ENCODE measurements at places on chromosomes 12 and 14.

DNA sequence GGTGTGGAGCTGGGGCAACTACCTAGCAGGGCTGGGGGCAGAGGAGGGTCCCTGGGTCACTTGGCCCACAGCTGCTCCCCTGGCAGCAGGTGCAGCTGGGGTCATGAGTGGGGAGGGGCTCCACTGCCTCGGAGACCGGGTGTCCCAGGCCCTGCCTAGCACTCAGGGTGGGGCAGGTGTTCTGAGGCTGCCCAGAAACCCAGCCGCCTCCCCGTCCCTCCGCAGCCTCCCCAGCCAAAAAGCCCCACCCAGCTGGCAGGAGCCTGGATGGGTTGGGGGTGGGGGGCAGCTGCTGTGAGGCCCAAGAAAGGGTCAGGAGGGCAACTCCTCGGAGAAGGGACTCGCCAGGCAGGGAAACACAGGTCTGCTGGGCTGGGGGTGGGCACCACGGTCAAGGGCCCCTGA, 11.2 kb downstream of the AHNAK2 start:
- no peak for DNase-seq

- DNase-seq = no peak
Observed at GRCh38 chr14:69693145-69693544, 73.8 kb upstream of the SRSF5 start.

DNA sequence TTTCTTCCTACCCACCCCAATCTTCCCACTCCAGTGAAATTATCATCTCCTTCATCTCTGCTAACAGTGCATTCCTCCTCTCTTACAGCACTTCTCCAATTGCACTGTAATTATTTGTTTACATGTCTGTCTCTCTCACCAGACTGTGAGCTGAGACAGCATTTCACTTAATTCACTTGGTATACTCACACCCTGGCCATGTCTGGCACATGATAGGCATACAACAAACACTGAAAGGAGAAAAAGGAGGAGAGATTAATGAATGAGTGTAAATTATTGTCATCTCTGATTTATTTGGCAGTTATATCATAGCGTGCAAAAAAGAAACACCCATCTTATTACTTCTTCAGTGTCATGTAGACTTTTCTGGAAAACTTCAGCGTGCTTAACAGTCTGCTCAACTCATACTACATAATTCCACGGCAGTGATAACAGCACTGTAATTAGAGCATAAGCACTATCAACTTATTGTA, 452.3 kb downstream of the ADAMTS20 start:
- no peak for DNase-seq

- no peak for DNase-seq
Observed at GRCh38 chr14:99136047-99136400, 136.0 kb downstream of the BCL11B start.

DNA sequence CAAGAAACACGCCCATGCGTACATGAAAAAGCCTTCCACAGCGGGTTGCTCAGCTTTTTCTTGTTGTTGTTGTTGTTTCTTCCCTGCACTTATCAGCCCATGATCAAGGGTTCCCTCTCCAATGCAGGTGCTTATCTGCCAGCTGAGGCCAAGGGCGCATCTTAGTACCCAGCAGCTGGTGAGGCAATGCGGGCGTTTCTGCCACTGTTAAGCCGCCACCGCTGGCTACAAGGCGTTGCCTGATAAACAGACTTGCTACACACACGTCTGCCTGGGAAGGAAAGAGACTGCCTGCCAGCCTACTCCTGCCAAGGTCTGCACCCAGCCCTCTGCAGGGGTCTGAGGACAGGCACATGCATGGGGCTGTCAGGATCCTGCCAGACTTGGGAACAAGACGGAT, 345.9 kb downstream of the BCL11B start:
- DNase-seq = no peak

DNA sequence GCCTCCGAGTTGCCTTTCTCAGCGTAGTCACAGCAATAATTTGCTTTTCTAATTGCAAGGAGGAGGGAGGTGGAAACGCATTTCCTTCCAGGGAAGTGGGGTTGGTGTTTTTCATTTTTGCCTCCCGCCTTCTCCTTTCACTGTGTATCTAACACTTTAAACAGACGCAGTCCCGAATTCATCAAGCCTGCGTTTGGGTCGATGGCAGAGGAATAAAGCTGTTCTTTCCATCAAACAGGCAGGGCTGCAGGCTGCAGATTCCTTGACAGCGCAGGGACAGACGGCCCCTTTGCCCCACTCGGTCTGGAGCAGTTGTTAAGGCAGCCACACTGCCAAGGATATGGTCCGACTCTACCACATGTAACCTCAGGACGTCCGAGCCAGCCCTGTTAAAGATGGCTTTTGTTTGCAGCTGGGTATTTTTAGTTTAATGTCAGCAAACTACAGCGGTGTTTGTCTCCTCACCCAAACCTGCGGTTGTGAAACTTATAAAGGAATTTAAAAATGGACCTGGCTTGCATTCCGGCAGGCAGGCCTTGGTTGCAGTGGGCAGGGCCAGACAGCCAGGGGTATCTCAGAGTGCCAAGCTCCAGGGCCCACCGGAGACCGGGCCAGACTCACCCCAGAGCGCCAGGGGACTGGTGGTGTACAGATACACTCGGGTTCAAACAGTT, 2.1 kb downstream of the CHST11 start:
- no peak for DNase-seq

- no peak for DNase-seq
Observed at GRCh38 chr14:90858511-90858910, 42.3 kb upstream of the TTC7B start.

DNA sequence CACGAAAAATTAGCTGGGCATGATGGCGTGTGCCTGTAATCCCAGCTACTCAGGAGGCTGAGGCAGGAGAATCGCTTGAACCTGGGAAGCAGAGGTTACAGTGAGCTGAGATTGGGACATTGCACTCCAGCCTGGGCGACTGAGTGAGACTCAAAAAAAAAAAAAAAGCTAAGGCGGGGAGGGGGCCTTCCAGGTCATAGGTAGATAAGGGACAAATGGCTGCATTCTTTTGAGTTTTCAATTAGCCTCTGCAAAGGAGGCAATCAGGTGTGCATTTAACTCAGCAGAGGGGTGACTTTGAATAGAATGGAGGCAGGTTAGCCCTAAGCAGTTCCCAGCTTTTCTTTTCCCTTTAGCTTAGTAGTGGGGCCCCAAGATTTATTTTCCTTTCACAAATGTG, 743 bp upstream of the AACS start:
- DNase-seq = no peak

DNA sequence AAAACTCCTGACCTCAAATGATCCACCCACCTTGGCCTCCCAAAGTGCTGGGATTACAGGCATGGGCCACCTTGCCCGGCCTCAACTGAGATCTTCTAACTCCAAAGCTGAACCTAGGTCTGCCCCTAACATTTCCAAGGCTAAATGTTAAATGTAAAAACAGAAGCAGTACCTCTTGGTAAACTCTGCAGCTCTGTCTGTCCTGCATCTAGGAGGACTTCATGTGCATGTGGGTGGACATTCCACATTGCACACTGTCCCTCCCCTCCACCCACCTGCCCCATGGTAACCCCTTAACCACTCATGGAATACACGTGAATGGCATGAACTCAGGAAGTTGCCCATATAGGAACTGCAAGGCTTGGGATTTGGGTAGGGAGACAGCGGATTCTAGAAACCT, 33.1 kb downstream of the SNX6 start:
- DNase-seq = no peak

- no peak for DNase-seq
Observed at GRCh38 chr14:95331708-95332408, 12.2 kb upstream of the CLMN start.

GRCh38 chr14:49160983-49161382, 425.2 kb downstream of the RPS29 start:
- DNase-seq = no peak

- no peak for DNase-seq
Observed at GRCh38 chr12:71060426-71060825, 97.4 kb downstream of the TSPAN8 start.

- no peak for DNase-seq
Observed at GRCh38 chr12:118358612-118359540, 13.8 kb downstream of the TAOK3 start.

DNA sequence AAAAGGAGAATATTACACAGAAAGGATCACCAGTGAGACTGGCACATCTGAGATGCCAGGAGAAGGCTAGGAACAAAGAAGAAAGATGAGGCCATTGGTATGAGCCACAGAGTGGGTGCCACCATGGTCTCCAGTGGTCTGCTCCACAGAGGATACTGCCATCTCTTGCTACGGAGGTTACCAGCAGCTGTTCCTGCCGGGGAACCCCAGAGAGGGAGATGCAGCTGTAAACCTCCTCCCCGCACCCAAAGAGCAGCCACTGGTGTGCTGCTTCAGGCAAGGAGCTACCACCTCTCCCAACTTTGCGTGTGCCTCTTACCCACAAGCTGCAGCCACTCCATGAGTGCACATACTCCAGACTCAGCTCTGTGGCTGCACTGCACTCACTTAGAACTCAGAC, 201.5 kb upstream of the RTL1 start:
- no peak for DNase-seq

- no peak for DNase-seq
Observed at GRCh38 chr12:122740351-122740750, 9.7 kb upstream of the HCAR1 start.

DNA sequence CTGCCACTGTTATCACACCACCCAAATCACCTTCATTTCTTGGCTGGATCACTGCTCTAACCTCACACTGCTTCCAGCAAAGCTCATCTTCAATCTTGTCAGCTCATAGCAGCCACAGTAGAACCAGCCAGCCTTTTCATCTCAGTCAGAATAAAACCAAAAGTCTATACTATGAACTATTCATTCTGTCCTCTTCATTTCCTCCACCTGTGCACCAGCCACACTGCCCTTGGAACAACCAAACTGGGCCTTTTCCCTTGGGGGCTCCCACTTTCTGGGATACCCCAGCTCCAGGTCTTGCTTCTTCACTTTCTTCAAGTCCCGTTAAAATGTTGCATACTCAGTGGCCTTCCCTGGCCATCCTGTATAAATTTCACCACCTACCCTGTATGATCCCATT, 234.4 kb upstream of the DAAM1 start:
- no peak for DNase-seq

DNA sequence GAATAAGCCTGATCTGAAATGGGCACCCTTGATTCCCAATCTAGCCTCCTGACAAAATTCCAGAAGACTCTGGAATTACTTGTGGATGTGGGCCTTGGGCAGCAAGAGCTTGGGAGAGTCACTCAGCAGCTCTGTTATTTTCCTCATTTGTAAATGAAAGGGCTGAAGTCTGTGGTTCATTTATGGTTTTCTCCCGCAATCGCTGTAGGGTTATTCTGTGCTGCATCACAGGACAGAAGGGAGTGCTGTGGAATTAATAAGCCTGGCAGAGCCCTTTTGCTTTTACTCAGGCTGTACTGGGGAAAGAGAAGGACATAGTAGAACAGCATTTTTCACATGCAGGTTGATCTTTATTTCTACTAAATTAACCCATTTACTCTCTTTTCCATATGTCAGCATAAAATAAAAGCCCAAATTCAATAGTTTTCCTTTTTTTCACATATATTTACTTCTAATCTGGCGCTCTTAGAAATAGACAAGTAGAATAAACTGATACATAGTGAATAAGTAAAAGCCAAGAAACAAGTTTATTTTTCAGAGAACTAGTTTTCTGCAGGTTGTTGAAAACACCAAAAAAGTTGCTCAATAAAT, 49.2 kb downstream of the DUSP16 start:
- no peak for DNase-seq

GRCh38 chr14:33618361-33619105, 332.3 kb downstream of the EGLN3 start:
- DNase-seq = no peak

GRCh38 chr12:40565029-40565633, 127.1 kb upstream of the CNTN1 start:
- no peak for DNase-seq

DNA sequence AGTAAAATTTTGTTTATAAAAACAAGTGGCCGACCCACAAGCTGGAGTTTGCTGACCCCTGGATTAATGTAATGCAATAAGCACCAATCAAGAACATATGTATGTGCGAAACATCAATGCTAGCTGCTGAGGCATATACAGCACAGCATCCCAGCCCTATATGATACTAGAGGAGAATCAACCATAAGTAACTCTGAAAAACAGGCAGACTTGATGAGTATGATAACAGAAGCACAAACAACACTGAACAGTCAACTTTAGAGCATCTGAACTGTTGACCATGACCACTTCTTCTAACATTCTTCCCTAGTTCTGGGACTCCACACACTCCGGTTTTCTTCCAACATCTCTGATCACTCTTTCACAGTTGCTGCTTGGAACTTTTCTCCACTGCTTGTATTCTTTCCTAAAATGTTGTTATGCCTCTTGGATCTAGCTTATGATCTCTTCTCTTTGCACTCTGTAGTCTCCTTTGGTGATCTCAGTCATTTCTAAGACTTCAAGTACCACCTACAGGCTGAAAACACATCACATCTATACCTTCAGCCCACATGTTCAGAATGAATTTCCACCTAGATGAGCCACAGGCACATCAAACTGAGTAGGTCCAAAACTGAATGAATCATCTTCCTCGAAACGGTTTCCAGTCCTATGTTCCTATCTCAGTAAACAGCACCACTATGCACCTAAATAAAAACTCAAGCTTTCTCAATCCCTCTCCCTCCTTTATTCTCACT, 57.2 kb downstream of the STXBP6 start:
- no peak for DNase-seq
